ENCODE measurements at places on chromosomes 12 and 14.

GRCh38 chr12:131363393-131363792 lies 347.5 kb upstream of the SFSWAP start:
- DNase-seq: no peak

DNA sequence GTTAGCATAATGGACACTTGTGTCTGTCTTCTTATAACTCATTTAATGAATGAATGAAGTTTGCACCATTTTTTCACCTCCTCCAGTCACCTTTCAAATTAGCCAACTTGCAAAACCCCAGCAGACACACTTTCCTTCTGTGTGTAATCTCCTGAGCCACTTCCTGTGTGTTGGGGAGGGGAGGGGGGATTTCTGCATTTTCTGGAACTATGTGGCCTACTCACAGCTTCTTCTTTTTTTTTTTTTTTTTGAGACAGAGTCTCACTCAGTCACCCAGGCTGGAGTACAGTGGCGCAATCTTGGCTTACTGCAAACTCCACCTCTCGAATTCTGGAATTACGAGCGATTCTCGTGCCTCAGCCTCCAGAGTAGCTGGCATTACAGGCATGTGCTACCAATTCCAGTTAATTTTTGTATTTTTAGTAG lies 4.1 kb upstream of the SERPINA1 start:
- no peak for DNase-seq

DNA sequence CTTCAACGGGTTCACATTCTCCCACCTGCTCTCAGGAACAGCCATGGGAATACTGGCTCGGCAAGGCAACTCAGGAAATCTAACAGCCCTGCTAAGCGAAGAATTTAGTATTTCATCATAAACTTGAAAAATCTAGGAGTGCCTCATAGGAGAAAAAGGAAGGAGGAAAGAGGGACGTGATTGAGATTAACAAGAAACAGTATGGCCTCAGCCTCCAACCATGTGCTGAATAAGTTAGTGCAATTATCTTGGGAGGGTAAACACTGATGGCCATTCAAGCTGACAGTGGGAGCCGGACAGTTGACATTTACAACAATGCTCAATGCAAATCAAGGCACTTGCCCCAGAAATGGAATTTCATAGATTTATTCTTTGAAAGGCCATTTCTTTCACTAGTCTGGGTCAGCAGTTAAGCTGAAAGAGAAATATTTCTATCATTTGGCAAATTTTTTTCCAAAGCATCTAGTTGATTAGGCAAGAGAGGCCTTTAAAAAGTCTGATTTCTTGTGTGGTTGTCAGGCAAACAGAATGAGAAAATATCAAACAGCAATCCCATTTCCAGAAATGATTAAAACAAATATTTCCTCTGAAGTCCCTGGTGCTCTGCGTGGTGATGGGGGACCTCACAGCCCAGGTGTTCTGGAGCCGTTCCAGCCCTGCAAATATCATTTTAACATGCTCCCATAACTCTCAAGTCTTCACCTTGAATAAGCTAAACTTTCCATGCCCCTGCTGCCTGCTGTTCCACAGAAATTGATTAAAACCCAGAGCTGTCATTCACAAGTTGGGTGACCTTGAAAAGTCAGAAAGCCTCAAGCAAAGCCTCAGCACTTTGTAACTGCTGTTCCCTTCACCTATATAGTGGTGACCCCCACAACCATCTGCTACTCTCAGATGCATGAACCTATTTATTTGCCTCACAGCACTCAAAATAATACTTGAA lies 121.6 kb downstream of the PHLDA1 start:
- DNase-seq: no peak

- no peak for DNase-seq
Observed at GRCh38 chr12:103884316-103884715, 43.3 kb upstream of the NT5DC3 start.

GRCh38 chr12:27802511-27802910 lies 22.5 kb upstream of the MANSC4 start:
- DNase-seq: no peak

- DNase-seq: no peak
Observed at GRCh38 chr12:17875230-17875629, 214.8 kb downstream of the RERGL start.

DNA sequence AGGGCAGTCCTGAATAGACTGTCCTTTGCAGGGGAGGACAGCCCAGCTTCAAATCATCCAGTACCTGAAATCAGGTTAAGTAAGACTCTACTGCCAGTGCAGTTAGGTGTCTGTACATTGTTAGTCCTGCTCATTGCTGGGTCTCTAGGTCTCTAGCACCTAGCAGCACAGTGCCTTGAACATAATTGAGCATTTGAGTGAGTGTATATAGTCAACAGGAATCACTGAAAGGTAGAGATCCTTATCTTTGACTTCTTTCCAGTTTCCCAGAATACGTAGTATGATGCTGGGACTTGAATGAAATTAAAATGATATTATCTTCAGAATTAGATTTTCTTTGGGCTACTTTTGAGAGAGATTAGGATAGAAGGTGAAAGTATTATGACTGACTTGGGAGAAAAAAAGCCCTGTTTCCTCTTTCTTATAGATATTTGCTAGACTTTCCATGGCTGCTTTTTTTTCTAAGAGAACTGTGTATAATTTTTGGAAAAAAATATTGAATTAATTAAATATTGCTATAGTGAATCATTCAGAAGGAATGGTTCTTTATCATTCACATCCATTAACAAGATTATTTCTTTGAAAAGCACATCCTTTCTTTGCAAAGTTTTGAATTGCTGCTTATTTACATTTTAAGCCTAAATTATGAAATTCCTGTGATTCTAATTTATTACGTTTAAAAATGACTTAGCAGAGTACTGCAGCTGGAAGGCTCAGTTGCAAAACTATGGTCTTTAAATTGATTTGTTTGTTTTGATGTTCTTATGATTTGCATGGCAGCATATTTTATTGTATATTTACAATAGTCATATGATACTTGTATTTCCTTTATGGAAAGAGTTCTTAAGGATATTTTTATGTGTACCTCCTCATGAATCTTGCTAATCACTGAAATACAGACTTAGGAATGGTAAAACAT lies 51.6 kb downstream of the PPP4R4 start:
- no peak for DNase-seq

DNA sequence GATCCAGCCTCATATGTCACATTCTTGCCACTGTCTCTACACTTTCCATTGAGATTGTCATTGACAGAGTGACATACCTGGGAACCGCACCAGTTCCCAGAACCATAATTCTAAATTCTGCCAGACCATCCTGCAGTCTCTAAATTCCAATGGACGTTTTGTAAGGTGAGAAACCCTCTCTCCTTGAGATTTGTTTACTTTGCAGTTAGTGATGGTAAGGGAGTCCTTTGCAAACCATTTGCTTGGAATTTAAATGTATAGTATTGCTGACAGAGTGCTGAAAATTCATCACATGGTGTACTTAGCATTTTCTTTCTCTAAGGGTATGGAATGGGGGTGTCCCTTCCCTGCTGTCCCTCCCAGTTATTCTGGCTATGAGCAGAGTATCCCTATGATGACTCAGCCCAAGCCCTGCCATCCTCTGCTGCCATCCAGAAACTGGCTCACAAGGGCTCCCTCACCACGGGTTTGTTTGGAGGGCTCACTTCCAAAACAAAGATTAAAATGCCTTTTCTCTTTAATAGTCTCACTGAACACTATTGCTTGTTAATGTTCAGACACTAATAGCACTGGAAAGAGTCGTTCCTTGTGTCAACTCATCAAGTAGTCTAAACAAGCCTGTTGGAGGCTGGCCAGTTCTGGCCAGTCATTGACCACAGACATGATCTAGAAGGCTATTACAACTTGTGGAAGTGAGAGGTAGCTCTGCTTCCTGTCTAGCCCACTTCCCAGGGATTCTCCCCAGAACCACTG lies 129.0 kb upstream of the HMGA2 start:
- no peak for DNase-seq

- DNase-seq: no peak
Observed at GRCh38 chr14:49480979-49481498, 105.1 kb downstream of the RPS29 start.

Data from T1000 (cell line).